ENCODE measurements at places on chromosomes 1 and 21.
A peak's percentile ranks its signal among the peaks of the same experiment; 100 is the strongest.

DNA sequence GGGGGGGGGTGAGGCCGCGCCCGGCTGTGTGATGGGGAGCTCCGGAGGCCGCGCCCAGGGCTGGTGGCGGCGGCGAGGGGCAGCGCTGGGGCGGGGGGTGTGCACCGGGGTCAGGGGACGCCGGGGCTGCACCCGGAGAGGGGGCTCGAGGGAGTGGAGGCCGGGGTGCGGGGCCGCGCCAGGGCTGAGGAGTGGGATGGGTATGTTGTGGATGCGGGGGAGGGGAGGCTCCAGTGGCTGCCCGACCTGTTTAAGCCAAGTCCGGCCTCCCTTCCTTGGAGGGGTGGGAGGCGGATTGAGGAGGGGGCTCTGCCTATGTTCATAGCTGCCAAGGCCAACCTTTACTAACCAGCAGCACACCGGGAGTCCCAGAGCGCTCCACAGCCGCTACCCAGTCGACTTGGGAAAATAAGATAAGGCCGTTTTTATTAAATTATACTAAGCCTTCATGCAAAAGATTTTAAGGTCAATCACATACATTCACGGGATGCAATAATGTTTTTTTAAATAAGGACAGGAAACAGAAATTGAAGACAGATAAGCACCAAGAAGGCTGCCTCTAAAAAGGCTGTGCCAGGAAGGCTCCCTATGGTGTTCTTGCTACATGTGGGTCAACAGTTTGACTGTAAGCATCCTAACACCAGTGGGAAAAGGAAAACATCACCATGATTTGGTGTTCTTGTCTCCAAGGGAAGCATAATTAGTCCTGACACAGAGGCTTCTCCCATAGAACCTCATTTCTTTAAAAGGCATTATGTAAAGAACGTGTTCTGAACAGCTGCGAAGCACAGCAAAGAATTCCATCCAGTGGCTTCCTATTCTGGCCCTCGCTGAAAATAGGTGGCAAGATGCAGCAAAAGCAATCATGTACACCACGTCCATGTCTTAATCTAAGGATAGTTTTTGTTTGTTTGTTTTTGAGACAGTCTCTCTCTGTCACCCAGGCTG is 626 bp upstream of the HLCS start:
- no peak for DNase-seq

GRCh38 chr1:11062965-11063401 is 3.2 kb upstream of the SRM start:
- DNase-seq, result no peak

GRCh38 chr1:39952359-39953110 is 2.4 kb upstream of the MFSD2A start:
- no peak for DNase-seq

DNA sequence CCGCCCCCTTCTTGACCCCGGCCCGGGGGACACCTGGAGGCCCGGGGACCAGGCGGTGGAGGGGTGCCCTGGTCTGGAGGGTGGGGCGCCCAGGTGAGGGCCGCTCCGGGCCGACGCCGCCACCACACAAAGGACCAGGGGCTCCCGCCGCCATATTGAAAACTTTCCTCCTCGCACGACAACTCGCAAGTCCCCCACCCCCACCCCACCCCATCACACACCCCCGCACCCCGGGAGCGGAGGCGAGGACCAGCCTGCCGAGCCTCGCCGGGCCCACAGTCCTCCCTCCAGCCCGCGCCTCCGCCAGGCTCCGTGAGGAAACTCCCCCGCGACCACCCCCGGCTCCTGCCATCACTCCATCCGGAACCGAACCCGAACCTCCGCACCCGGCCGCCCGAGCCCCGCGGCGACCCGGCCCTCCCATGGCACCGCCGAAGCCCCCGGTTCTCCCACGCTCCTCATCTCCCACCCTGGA is 733 bp downstream of the KDM5B start:
- DNase-seq, result peak; percentile 25

DNA sequence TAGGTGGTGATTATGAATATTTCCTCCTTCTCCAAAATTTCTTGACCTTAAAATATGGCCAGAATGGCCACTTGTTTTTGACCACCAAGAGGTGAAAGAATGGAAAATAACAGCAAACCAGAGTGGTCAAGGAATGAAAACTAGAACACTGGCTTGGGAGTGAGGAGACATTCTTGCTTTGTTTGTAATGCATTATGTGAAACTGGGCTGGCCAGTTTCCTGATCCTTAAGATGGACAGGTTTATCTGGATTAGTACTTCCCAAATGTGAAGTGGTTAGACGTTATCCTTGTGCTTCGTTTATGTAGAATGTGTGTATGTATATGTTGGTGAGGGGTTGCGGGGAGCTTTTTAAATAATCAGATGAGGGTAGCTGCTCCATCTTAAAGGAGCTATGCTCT is 12.8 kb downstream of the PLA2G4A start:
- no peak for DNase-seq

DNA sequence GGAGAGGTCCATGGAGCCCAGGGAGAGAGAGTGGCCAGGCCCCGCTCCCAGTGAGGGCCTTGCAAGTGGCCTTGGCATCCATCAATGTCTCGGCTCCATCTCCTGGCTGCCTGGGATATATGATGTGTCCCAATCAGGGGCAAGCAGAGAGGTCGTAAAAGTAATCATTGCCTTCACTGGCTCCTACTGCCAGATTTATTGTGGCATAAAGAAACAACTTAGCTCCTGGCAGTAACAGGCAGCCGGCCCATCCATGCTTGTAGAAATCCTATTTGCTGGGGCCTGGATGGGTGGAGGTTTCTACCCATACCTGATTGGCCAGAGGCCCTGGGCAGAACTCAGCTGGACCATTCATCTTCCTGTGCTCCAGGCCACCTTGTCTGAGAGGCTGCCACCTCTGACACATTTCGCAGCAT is 272.6 kb downstream of the MATN1 start:
- DNase-seq, result no peak

- no peak for DNase-seq
Observed at GRCh38 chr1:82879701-82880305, 1079.1 kb downstream of the ADGRL2 start.

DNA sequence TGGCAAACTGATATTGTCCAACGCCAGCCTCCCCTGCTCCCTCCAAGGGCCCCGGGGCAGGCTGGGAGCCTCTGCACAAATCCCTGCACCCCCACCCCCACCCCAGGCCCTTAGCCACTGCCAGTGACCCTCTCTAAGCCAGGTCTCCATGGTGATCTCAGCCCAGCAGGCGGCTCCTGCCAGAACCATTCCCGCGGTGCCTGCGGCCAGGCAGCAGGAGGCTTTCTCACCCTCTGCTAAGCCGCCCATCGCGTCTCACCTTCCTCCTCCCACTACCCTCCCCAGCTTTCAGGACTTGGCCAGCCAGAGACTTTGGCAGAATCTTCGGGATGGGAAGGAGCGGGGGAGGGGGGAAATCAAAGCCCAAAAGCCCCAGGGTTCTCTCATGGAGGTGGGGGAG is 46.8 kb upstream of the WASF2 start:
- DNase-seq, result no peak

DNA sequence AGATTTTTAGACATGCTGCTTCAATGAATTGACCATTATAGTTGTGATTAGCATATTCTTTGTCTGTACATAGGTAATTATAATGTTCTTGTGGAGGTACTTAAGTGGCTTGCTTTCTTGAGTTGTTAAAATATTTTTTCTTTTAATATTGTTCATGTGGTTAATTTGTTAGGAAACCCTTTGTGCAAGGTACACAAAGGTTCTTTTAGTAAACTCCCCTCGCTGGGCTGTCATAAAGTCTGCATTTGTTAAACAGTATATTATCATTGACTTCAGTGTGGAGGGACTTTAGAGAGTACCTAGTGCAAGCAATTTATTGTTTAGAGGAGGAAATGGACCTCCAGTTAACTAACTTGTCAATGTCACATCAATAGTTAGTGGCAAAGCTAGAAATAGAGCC is 52.5 kb downstream of the DISP1 start:
- no peak for DNase-seq

DNA sequence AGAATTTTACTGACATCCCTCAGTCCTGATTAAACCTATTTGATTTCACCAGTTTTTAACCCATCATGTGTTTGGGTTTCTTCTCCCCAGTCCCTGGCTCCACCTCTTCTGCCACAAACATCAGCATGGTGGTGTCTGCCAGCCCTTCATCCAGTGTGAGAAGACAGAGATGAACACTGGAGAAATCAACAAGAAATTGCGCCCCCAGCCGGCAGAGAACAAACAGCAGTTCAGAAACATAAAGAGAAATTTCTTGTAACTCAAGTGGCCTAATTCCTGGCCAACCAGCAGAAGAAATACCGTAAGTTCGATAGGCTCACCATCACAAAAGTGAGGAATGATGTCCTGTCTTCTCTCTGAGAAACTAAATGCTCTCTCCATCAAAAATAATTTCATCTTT is 18.3 kb downstream of the S100A11 start:
- no peak for DNase-seq

GRCh38 chr1:27513528-27513927 is 23.6 kb upstream of the WASF2 start:
- DNase-seq, result no peak

GRCh38 chr1:61162520-61163258 is 80.3 kb downstream of the NFIA start:
- no peak for DNase-seq

Data from activated CD4-positive, CD25-positive, alpha-beta regulatory T cell (primary cell).